ENCODE measurements at places on chromosomes 2 and 18. TPM values are rescaled to one million over a fixed set of nuclear protein-coding genes. Genes with fewer than 3 reads are reported as not detected.

The NYAP2 gene
- total RNA-seq = 0.19 TPM

The CPS1 gene
- 8.0 TPM for total RNA-seq

The PRSS56 gene
- total RNA-seq = not detected

The UGT1A6 gene
- not detected for total RNA-seq

The SPEG gene
- 76.1 TPM for total RNA-seq

GRCh38 chr18:8890957-8891464, 185.7 kb downstream of the MTCL1 start:
- peak; percentile 98 for DNase-seq

GRCh38 chr2:3189076-3189591, 188.5 kb downstream of the EIPR1 start:
- DNase-seq = no peak

DNA sequence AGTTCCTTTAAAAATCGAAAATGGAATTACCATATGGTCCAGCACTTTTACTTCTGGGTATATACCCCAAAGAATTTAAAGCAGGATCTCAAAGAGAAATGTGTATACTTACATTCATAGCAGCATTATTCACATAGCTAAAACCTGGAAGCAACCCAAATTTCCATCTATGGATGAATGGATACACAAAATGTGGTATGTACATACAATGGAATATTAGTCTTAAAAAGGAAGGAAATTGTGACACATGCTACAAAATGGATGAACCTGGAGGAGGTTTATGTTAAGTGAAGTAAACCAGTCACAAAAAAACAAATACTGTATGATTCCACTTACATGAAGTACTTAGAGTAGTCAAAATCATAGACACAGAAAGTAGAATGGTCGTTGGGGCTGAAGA, 147.9 kb upstream of the LTBP1 start:
- peak; percentile 25 for DNase-seq

GRCh38 chr18:75127143-75128021, 81.6 kb downstream of the PTGR3 start:
- DNase-seq = no peak

DNA sequence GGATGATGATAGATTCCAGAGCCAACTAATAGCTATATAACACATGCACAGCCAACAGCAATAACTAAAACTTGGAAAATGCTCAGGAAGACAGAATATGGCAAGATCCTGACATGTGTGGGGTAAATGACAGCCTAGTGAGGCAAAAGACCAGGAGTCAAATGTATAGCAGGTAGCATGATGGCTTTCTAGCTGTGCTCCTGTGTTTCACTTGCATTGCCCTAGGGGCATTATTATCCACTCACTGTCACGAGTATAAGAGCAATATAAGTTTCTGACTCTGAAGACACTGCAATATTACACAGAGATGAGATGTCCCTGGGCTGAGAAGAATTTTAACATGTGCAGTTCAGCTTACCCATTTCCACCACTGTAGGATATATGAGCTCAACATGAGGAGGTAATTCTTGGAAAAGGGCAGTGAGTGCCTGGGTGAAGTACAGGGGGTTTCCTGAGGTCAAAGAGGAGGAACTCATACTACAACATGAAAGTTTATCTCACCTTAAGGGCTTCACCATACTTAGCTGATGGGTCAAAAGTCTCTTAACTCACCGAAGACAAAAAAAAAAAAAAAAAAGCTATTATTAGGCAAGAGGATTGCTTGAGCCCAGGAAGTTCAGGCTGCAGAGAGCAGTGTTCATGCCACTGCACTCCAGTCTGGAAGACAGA, 1385.6 kb upstream of the SLC39A10 start:
- no peak for DNase-seq

All from astrocyte (in vitro differentiated cells and primary cell).